ENCODE measurements at places on chromosomes 6 and 20. TPM values are rescaled to one million over a fixed set of nuclear protein-coding genes. Genes with fewer than 3 reads are reported as not detected.

TP53TG5 gene
- not detected for total RNA-seq

SLC52A3 gene
- total RNA-seq, result not detected

SOX18 gene
- total RNA-seq, result 0.51 TPM

CTCFL gene
- total RNA-seq, result not detected

SLC2A10 gene
- not detected for total RNA-seq

CITED2 gene
- total RNA-seq, result 80.4 TPM

MED23 gene
- 35.9 TPM for total RNA-seq

PNPLA1 gene
- not detected for total RNA-seq

NR2E1 gene
- not detected for total RNA-seq

MRPS10 gene
- total RNA-seq, result 28.5 TPM

EPB41L1 gene
- total RNA-seq, result not detected

KHDRBS2 gene
- not detected for total RNA-seq

TRIM38 gene
- 29.1 TPM for total RNA-seq

IDH3B gene
- total RNA-seq, result 95.8 TPM

RAB5IF gene
- total RNA-seq, result 76.1 TPM

BPIFB4 gene
- total RNA-seq, result not detected

BTN1A1 gene
- total RNA-seq, result 0.11 TPM

UBD gene
- total RNA-seq, result not detected

BFSP1 gene
- total RNA-seq, result 0.17 TPM

LGSN gene
- 0.17 TPM for total RNA-seq

TMEM170B gene
- total RNA-seq, result 1.6 TPM

TXNDC5 gene
- 19.0 TPM for total RNA-seq

HEY2 gene
- total RNA-seq, result 0.11 TPM

ZNF165 gene
- total RNA-seq, result 1.2 TPM

OR2B6 gene
- not detected for total RNA-seq

LAMA5 gene
- 0.80 TPM for total RNA-seq

PLCB4 gene
- total RNA-seq, result not detected

HACE1 gene
- 20.5 TPM for total RNA-seq

GRM1 gene
- not detected for total RNA-seq

ESF1 gene
- total RNA-seq, result 12.4 TPM

BHLHE23 gene
- total RNA-seq, result not detected

RBM24 gene
- total RNA-seq, result not detected

SLC17A2 gene
- total RNA-seq, result not detected

GABRR2 gene
- 0.74 TPM for total RNA-seq

PGM3 gene
- total RNA-seq, result 22.4 TPM

ADTRP gene
- 1.9 TPM for total RNA-seq

ANGPT4 gene
- total RNA-seq, result not detected

PRR18 gene
- total RNA-seq, result not detected

Measured in activated naive CD8-positive, alpha-beta T cell treated with anti-CD3 and anti-CD28 coated beads, Interleukin-2, amount 10 ng/mL, durations not matched to agents 7 days and 5 days (primary cell).